ENCODE measurements at places on chromosomes 5 and 9.

DNA sequence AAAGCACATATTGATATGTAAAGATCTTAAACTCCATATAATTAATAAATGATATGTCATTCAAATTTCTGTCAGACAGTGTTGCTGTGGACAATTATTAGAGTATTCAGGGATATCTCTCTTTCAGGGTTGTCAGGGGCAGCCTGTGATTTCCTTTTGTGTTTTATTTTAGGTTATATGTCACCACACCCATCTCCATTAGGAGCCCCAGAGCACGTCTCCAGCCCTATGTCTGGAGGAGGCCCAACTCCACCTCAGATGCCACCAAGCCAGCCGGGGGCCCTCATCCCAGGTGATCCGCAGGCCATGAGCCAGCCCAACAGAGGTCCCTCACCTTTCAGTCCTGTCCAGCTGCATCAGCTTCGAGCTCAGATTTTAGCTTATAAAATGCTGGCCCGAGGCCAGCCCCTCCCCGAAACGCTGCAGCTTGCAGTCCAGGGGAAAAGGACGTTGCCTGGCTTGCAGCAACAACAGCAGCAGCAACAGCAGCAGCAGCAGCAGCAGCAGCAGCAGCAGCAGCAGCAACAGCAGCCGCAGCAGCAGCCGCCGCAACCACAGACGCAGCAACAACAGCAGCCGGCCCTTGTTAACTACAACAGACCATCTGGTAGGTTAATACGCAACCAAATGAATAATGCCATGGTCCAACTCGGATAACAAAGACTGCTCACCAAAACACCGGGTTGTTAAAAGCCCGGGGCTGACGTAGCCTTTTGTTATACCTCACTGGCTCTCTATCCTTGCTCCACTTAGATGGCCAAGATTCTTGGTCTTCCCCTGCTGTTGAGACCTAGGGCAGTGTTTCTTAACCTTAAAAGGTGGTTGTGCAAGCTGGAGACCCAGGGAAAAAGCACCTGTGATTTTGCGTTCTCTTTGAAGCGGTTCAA is 24.4 kb downstream of the SMARCA2 start:
- no peak for DNase-seq

DNA sequence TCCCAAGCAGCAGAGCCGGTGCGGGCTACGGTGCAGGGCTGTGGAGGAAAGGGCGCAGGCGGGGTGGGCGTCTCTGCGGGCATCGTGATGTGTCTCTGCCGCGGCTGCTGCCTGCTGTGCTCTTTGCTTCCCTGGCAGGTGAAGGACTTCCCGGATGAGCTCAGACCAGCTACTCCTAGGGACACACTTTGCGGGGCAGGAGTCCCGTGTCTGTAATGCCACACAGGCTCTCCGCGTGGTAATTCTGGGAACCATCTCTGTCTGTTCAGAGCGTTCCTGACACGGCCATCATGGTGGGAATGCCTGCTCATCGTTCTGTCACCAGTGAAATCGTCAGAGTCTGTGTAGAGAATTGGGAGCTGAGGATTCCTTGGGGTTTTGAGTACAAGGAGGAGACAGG is 235.5 kb downstream of the FANCC start:
- DNase-seq = no peak

DNA sequence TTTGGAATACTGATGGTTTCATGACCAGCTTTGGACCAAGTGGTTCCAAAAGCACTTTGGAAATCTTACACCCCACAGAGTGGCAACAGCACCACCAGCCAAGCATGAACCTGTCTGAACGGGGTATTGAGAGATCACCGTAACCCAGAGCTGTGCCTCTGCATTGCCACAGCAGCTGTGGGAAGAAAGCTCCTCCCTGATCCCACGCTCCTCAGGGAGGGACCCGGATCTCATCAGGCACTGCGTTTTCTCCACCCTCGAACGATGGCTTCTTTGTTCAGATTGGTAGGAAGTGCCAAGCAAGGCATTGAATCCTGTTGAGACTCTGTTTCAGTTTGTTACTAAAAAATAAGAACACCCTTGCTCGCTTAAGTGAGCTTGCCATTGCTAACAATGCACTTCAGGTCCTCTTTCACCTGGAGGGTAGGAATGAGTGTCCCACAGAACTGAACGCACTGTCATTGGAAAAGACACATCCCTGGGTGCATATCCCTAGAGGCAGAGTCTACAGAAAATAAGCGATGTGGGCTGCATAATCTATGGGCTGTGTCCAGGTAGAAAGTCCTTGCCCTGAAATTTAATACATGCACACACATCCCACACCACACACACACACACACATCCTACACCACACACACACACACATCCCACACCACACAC is 118.0 kb upstream of the ICE1 start:
- DNase-seq = no peak

DNA sequence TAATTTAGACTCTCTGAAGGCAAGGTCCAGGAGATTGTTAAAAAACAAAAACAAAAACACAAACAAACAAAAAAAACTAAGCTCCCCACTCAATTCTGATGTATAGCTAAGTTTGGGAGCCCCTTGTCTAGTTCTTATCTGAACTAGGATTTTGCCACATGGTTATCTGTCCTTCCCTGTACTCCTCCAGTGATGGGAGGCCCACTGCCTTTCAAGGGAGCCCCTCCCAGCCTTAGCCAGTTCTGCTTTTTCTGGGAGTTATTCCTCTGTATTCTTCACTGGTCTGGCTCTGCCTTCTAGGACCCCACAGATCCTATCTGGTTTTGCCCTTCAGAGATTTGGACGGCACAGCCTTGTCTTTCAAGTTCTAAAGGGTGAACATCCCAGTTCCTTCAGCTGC is 2.1 kb upstream of the ALDH1B1 start:
- DNase-seq = no peak

DNA sequence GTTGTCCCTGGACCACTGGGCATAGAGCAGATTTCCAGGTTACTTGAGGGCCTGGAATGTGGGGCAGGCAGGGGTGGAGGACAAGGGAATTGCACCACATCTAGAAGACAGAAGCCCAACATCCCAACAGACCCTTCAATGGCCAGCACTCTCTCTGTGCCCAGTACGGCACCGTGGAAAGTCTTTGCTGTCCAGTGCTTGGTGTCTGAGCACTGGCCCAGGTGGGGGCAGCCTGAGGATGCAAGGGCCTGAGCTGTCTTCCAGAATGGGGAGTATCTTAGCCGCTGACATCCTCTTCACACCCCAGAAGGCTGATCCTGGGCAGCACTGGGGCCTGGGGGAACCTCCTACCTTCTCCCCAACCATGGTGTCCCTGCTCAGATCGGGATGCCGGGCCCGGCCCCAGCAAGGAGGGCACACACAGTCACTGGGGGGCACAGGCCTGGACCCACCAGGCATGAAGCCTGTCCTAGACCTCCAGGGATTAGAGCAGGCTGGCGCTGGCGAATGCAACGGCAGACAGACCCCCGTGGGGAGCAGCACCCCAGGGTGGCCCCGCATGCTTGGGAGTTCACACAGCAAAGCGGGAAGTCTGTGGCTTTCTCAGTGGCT is 40.6 kb upstream of the OLFM1 start:
- DNase-seq = no peak

DNA sequence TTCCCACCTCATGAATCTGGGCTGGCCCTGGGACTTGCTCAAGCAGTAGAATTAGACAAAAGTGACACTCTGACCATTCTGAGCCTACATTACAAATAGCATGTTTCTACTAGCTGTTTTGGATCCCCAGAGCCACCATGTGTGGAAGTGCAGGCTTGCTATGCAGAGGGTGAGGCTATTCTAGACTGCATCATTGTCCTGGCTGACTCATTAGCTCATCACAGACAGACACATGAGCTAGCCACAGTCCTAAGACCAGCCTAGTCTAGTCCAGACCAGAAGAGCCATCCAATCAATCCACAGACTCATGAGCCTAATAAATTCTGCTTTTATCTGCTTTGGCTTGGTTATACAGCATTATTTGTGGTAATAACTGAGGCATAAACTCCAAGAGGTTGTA is 351.9 kb downstream of the PRELID2 start:
- no peak for DNase-seq

- no peak for DNase-seq
These were observed 21.1 kb upstream of the LHX2 start for GRCh38 chr9:123990427-123990826.

DNA sequence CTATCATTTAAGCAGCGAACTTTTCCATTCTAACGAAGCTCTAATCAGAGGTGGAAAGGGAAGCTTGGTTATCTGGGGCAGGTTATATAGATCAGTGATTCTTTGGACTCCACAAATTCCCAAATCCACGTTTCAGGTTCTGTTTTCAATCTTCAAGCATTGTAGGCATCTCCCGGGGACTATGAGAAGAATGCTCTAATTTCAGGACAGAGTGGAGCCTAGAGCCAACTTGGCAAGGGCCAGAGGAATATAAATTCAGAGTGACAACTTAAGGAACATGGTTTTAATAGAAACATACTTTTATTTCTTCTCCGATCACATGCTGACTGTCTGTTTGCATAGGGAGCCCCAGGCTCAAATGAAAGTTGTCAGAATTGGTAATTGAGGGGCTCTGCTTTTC is 514.0 kb upstream of the KLF4 start:
- no peak for DNase-seq

- DNase-seq = no peak
These were observed 31.5 kb downstream of the TMEM245 start for GRCh38 chr9:109088221-109088620.

- no peak for DNase-seq
These were observed 37.5 kb downstream of the MAP1B start for GRCh38 chr5:72144762-72145161.

DNA sequence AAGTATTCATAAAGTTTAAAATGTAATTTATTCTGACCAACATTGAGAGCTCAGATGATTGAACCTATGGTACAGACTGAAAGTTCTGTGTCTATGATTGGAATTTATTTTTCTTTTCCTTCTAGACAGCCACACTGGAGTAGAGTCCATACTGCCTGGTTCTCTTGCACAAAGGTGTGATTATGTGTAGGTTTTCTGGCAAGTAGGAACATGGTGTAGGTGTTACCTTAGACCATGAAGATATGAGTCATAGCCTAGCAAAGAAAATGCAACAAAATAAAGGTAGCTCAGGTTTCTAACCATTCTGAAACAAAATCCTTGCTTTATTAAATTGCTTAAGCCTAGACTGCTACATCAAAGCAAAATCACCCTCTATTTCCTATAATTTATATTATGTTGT is 143.4 kb downstream of the CDH12 start:
- DNase-seq = no peak

DNA sequence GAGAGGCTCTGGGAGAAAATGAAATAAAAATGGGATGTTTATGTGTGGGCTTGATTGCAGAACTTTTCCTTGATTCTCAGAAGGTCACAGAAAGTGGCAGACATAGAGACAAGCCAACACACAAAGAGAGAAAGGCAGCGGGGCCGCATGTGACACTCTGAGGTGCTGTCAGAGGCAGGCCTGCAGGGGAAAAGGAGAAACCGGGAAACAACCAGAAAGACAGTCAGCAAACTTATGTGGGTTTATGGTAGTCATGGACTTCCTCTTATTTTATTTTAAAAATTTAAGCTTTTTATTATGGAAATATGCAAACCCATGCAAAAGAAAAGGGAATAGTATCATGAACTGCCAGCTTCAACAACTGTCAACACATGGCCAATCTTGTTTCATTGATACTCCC is 16.3 kb upstream of the IGFBPL1 start:
- no peak for DNase-seq

GRCh38 chr9:127521919-127522304 is 70.6 kb downstream of the LRSAM1 start:
- no peak for DNase-seq

- DNase-seq = no peak
These were observed 91.6 kb upstream of the TAF11L2 start for GRCh38 chr5:17406423-17406838.

DNA sequence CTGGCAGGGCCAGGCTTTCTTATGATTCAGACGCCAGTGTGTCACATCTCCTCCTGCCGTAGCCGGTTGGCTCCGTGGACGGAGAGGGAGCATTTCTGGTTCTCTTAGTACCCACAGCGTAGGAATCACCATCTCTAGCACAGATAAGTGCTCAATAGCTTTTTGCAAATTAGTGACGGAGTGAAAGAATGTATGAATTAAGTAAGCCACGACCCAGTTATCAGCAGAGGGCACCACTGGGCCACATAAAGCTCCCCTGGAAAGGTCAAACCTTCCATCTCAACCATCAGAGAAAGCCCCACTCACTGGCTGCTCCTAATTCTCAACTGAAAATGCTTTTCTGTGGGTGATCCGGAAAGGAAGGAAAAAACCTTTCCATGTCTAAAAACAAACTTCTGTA is 317.0 kb upstream of the ADCY2 start:
- DNase-seq = no peak

- no peak for DNase-seq
These were observed 67.9 kb downstream of the XRCC4 start for GRCh38 chr5:83145241-83145640.

DNA sequence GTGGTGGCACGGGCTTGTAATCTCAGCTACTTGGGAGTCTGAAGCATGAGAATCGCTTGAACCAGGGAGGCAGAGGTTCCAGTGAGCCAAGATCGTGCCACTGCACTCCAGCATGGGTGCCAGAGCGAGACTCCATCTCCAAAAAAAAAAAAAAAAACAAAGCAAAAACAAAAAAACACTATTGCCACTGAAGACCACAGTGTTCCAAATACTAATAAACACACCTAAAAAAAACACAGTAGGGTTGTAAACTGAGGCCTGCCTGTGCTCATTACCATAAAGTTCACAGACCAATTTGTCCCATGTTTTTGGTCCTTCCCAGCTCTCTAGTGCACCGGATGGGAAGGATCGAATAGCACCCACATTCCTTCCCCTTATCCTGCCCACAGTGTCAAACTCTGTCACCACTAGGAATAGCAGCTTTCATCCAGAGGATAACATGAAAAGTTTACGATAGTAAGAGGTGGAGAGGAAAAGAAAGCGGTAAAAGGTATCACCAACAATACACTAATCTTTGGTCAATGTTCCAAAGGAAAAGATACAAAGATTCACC is 49.2 kb downstream of the MYO10 start:
- DNase-seq = no peak

DNA sequence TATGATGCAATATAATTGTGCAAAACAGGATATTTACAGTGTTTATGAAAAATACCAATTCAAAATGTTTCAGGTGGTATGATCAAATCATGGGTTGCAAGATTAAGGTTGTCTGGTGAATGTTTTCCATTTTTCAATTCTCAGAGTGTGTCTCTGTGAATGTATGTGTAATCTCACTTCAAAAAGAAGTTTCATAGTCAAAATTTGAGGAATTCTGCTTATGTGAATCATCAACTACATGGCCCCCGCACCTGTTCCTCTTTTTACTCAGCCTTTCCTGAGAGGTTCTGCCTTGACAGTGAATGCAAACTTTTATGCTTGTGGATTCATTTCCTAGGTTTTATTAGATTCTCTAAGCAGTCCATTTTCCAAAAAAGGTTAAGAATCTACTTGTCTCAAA is 32.1 kb downstream of the KCTD16 start:
- DNase-seq = no peak

DNA sequence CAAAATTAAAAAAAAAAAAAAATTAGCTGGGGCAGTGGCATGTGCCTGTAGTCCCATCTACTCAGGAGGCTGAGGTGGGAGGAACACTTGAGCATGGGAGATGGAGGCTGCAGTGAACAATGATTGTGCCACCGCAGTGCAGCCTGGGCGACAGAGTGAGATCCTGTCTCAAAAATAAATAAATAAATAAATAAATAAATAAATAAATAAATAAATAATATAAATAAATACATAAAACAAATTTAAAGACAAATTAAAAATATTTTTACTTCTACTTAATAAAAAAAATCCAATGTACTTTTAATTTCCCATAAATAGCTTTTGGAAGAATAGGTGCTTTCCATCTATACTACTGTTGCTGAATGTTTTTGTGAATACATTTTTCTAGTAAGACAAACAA is 598.4 kb upstream of the EDIL3 start:
- DNase-seq = no peak

- DNase-seq = no peak
These were observed 126.8 kb upstream of the PCA3 start for GRCh38 chr9:76637416-76637815.
